ENCODE measurements at places on chromosomes 11 and 22.

DNA sequence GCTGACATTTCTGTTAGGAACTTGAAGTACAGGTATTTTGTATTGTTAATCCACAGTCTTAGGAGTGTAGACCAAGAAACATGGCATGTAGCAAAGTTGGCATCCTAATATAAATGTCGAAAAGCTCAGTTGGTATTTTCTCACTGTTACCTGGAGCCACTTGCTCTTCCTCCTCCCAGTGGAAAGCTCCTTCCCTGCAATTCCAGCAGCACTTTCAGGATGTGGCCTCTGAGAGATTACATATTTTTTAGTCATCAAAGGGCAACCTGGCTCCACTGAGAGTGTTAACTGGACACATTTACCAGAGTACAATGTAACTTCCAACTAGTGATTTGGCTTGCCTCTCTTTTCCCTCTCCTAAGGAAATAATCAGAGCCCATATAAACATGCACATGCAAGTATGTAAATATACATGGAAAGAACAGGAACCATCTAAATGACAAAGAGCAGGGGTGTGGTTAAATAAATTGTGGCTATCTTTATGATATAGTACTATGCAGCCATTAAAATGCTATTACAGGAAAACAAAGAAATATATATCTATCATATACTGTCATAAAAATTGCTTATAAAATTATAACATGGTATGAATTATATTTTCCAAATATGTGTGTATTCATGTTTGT is 14.3 kb upstream of the EED start:
- DNase-seq, result peak; percentile 40

GRCh38 chr22:22955866-22956535 is 68.4 kb downstream of the IGLL5 start:
- DNase-seq, result no peak

GRCh38 chr22:50293441-50294318 is 13.8 kb downstream of the PLXNB2 start:
- peak; percentile 85 for DNase-seq

DNA sequence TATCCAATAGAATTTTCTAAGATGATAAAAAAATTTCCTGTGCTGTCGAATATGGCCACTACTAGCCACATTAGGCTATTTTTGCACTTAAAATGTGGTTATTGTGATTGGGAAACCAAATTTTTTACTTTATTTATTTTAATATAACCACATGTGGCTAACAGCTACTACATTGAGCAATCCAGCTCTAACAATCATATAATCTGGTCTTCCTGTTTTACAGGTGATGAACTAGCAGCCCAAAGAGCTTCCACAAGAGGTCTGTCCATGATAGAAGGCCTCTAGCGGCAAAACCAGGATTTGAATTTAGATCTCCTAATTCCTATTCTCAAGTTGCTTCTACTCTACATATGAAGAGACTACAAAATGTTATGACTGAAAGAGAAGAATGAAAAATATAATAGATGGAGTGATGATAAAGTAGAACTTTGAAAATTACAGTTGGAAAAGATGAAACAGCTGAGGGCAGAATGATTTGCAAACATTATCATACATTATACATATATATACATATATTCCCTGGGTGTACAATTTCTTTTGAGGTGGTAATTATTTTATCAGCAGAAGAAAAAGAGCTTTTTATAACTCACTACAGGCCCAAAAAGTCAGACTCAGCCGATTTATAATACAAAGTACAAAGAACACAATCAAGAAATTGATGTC is 363.5 kb upstream of the PITPNB start:
- no peak for DNase-seq

- DNase-seq, result peak; percentile 98
Measured at GRCh38 chr11:27933992-27934829, 173.7 kb downstream of the KIF18A start.

- DNase-seq, result no peak
Measured at GRCh38 chr22:44838316-44839016, 86.1 kb downstream of the ARHGAP8 start.

DNA sequence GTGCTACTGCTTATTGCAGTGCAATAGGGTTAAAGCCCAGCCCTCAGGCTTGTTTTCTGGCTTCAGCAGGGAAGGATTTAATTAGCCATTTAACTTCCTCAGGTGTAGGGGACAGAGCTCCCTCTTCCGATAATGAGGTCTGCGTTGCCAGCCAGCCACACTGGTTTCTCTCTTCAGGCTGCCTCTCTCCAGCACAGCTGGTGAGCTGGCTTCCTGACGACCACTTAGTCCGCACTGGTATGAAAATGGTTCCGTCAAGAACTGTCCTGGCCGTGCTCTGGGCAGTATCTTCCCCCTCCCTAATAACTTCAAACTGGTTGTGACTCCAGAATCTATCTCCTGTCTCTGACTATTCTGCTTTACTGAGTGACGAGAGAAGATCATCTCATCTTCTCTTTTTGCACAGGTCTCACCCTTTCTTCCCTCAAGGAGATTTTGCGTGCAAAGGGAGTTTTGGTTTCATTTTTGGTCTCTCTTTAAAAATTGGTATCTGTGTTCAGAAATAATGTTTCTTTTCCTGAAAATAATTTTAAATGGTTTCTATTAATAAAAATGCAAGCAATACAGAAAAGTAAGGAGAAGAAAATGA is 49.2 kb downstream of the CNTN5 start:
- no peak for DNase-seq

DNA sequence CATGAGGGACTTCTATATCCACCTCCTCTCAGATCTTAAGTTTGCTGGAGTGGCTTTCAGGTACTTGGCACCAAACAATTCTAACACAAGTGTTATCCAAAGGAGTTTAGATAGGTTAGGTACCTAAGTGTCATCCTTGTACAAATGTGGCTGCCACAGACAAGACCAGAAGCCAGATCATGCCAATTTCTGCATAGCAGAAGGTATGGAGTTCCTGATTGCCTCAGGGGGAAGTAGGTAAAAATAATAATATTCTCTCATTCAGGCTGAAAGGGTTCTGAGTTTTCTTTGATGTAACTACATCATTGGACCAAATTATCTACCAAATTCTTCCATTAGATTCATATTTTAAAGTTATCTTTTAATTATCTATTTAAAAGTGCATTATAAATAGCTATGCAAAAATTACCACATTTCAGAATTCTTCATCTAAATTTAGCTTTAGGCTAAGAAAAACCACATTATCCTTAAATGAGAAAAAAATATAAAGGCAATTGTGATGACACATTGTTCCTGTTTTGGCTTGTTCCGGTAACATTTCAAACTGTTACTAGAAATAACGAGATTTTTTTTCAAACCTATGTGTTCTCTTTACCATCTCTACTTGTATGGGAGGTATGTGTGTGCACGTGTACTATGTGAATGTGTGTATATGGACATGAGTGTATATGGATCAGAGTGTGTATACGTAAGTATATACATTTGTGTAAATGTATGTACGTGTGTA is 66.2 kb upstream of the POU2AF2 start:
- no peak for DNase-seq

- peak; percentile 99 for DNase-seq
Measured at GRCh38 chr11:44861849-44862557, 88.7 kb downstream of the TP53I11 start.

- DNase-seq, result no peak
Measured at GRCh38 chr22:37854946-37855345, 5.7 kb downstream of the EIF3L start.

DNA sequence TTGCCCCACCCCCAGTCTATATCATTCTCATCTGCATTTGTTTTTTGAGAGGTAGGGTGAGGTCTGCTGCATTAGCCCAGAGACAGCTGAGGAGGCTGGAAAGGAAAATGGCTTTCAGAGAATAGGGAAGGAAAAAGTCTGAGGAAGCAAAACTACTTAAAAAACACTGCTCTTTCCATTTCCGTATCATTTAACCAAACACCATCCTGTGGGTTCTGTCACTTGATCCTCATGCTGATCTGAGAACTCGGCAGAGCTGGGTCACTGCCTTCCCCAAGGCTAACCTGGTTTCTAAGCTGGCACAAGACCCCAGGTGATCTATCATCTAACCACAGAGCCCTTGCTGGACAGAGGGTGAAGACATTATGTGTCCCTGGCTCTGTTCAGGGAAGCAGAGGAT is 1.2 kb downstream of the FOLR2 start:
- no peak for DNase-seq

- no peak for DNase-seq
Measured at GRCh38 chr11:74504100-74504691, 10.7 kb upstream of the LIPT2 start.

DNA sequence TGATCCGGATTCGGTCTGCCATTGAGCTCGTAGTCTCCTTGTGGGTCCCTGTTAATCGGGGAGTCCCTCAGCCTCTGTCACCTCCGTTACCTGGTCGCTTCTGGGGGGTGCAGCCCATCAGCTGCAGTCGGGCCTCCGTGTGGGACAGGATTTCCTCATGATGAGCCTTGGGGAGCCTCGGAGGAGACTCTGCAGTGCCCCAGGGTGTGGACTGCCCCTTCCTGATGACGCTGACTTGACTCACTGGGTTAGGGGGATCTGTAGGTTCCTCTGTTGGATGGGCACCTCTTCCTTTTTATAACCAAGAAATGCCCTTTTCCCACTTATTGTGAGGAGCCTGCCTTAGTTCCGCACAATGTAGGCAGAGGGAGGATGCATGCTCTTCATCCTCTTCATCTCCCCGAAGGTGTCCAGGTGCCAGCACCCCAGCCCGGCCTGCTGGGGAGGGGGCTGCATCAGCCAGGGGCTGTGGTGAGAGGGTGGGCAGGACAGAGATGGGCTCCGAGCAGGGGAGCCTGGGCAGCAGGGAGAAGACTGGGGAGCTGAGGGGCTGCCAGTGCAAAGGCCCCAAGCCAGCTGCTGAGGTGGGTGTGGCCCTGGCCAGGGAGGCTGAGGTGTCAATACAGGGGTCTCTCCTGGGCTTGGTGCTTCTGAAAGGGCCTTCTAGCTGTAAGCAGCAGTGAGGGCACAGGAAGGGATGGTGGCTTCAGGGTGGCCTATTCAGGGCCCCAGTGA is 13.5 kb upstream of the TTLL8 start:
- no peak for DNase-seq
